ENCODE measurements at places on chromosomes 16 and 17. TPM values are rescaled to one million over a fixed set of nuclear protein-coding genes. Genes with fewer than 3 reads are reported as not detected.

GRCh38 chr16:4373909-4374742, 2.5 kb downstream of the VASN start:
- H3K27ac ChIP-seq, result peak overlapping the region; percentile 90
- H3K36me3 ChIP-seq, result no peaks in the 10 kb centered on the region
- peaks cover 99% of the 10 kb centered on the region for H3K4me1 ChIP-seq
- H3K4me3 ChIP-seq, result peak overlapping the region; percentile 66

- peaks cover 4% of the 10 kb centered on the region for H3K4me1 ChIP-seq
- no peak overlapping the region for H3K27ac ChIP-seq
- H3K4me3 ChIP-seq, result no peak overlapping the region
- H3K36me3 ChIP-seq, result no peaks in the 10 kb centered on the region
- no peak for DNase-seq
- no peaks in the 10 kb centered on the region for H3K27me3 ChIP-seq
Measured at GRCh38 chr17:66547151-66547865, 244.9 kb downstream of the PRKCA start.

DNA sequence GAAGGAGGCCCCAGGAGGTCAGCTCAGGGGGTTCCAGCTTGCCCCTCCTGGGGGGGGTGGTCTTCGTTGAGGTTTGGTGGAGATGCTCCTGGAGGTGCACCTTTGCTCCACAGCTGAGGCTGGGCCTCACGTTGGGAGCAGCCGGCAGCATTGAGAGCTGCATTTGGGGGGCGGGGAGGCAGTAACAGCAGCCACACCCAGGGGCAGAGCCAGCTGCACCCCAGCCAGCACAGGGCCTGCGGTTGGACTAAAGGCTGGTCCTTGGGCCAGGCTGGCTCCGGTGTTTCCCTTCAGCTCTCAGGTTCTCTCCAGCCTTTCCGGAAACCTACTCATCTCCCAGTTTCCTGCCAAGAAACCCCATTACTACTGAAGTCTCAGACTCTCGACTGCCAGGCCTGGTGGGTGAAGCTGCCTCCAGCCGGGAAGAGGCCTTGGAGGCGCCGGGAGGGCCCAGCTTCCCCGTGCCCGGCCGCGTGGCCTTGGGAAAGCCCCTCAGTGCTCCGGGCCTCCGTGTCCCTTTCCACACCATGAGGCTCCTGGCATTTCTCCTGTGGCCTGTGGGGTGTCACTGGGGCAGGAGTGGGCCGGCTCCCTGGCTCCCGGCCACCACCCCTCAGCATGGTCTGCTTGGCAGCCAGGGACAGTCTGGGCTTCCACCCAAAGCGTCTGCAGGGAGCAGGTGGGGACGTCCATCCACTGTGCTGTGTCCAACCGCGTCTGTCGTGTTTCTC, 14.0 kb upstream of the BAIAP2 start:
- H3K36me3 ChIP-seq, result no peaks in the 10 kb centered on the region
- H3K4me3 ChIP-seq, result no peak overlapping the region
- no peaks in the 10 kb centered on the region for H3K27me3 ChIP-seq
- H3K27ac ChIP-seq, result peak overlapping the region; percentile 75
- H3K4me1 ChIP-seq, result peaks cover 42% of the 10 kb centered on the region

Gene DNAAF8
- total RNA-seq, result not detected

Gene CDRT15
- total RNA-seq, result not detected
